ENCODE measurements at places on chromosomes 2 and 18. TPM values are rescaled to one million over a fixed set of nuclear protein-coding genes. Genes with fewer than 3 reads are reported as not detected.

Gene ACMSD
- not detected for total RNA-seq

Gene CROCC2
- total RNA-seq, result 0.14 TPM

Gene CCT7
- 112 TPM for total RNA-seq

Gene COPS8
- total RNA-seq, result 57.9 TPM

Gene GRB14
- not detected for total RNA-seq

DNA sequence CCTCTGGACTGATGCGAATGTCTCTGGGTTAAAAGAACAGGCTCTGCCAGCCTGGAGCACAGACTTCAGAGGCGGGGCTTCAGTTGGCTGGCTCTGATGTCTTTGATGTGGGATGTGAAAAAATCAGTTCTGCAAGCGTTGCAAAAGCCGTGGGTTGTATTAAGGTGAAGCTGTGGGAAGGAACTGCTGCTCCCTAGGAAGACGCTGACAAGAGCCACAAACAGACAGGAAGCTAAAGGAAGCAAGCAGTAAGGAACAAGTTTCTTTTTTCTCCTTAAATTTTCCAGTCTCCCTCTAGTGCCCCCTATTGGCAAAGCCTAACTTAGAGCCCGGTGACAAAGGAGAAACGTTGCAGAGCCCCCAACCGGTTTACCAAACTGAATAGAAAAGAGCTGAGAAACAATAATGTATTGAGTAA lies 239.0 kb downstream of the CCDC178 start:
- no peak for DNase-seq
- H3K27ac ChIP-seq, result no peak overlapping the region
- H3K36me3 ChIP-seq, result no peaks in the 10 kb centered on the region
- H3K4me3 ChIP-seq, result no peak overlapping the region

Gene NEUROD1
- total RNA-seq, result not detected

DNA sequence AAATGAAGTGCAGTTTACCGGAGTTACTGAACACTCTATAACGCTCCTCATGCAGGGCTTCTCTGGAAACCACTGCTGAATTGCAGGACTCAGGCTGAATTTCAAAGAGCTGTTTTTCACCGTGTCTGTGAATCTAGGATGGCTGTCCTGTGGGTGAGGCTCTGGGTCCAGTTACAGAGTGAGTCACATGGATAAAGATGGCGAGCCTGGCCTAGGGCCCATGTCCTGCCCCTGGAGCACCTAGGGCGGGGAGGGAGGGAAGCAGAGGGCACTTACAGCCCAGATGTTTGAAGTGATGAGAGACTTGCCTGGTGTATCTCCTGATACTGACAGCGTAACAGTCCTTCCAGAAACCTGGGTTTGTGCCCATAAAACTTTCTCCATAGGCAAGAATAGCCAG lies 583.0 kb downstream of the IRS1 start:
- H3K27me3 ChIP-seq, result no peaks in the 10 kb centered on the region
- H3K36me3 ChIP-seq, result no peaks in the 10 kb centered on the region
- no peak overlapping the region for H3K27ac ChIP-seq
- H3K4me1 ChIP-seq, result no peaks in the 10 kb centered on the region

- H3K4me1 ChIP-seq, result no peaks in the 10 kb centered on the region
- DNase-seq, result no peak
- H3K27ac ChIP-seq, result no peak overlapping the region
Measured at GRCh38 chr18:79603321-79604204, 76.0 kb upstream of the CTDP1 start.

DNA sequence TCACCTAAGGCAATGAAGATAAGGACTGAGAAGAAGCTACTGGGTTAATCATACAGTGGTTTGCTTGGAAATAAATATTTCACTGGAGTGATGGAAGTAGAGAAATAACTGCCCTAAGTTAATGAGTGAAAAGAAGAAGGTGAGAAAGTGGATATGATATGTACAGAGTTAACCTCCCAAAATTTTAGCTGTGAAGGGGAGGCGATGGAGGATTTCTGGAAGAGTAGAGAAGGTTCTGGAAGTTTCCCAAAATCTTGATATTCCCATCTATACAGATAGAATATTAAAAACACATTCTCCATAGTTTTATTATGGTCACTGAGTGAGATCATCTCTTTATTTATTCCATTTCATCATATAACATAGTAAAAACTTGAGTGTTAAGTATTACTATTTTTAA lies 296.6 kb upstream of the RGPD4 start:
- no peaks in the 10 kb centered on the region for H3K36me3 ChIP-seq
- H3K4me3 ChIP-seq, result no peak overlapping the region
- H3K27me3 ChIP-seq, result no peaks in the 10 kb centered on the region
- H3K27ac ChIP-seq, result no peak overlapping the region

- peaks cover 12% of the 10 kb centered on the region for H3K4me1 ChIP-seq
- H3K27me3 ChIP-seq, result no peaks in the 10 kb centered on the region
- peaks cover 2% of the 10 kb centered on the region for H3K36me3 ChIP-seq
Measured at GRCh38 chr2:119678021-119678656, 862 bp upstream of the TMEM177 start.

- H3K4me3 ChIP-seq, result no peak overlapping the region
- no peaks in the 10 kb centered on the region for H3K36me3 ChIP-seq
- DNase-seq, result no peak
- H3K27me3 ChIP-seq, result no peaks in the 10 kb centered on the region
- no peak overlapping the region for H3K27ac ChIP-seq
Measured at GRCh38 chr2:64114912-64115277, 29.3 kb downstream of the PELI1 start.

Gene BOK
- total RNA-seq, result 23.7 TPM

Gene CCDC74A
- total RNA-seq, result 1.5 TPM

DNA sequence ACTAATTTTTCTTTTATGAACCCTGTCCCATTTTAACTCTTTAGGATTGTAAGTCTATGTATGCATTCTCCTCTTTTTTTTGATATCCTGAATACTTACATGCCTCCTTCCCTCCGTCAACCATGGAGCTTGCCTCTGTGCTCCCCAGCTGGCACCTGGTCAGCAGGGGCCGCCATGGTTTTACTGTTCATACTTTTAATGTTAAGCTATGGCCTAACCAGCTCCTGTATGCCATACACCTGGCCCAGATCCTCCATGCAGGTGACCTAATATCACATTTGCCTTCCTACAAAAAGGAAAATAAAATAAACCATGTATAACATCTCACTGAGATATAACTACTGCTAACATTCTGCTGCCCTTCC lies 283.1 kb upstream of the TRIB2 start:
- H3K4me3 ChIP-seq, result no peak overlapping the region
- H3K27ac ChIP-seq, result no peak overlapping the region
- no peaks in the 10 kb centered on the region for H3K36me3 ChIP-seq

GRCh38 chr2:203578759-203579643 lies 43.9 kb upstream of the RAPH1 start:
- DNase-seq, result no peak
- no peak overlapping the region for H3K4me3 ChIP-seq

Gene GALNT13
- total RNA-seq, result not detected

- peaks cover 2% of the 10 kb centered on the region for H3K4me1 ChIP-seq
- no peak overlapping the region for H3K4me3 ChIP-seq
- H3K27ac ChIP-seq, result no peak overlapping the region
- H3K36me3 ChIP-seq, result peaks cover 1% of the 10 kb centered on the region
- no peak for DNase-seq
- no peaks in the 10 kb centered on the region for H3K27me3 ChIP-seq
Measured at GRCh38 chr2:85834466-85834865, 54.3 kb downstream of the ST3GAL5 start.

GRCh38 chr2:62145478-62146100 lies 50.3 kb upstream of the B3GNT2 start:
- no peaks in the 10 kb centered on the region for H3K36me3 ChIP-seq
- H3K4me1 ChIP-seq, result peaks cover 2% of the 10 kb centered on the region
- H3K4me3 ChIP-seq, result no peak overlapping the region
- H3K27me3 ChIP-seq, result no peaks in the 10 kb centered on the region
- DNase-seq, result no peak
- no peak overlapping the region for H3K27ac ChIP-seq

GRCh38 chr2:192571636-192572035 lies 376.9 kb upstream of the TMEFF2 start:
- no peaks in the 10 kb centered on the region for H3K4me1 ChIP-seq
- no peak for DNase-seq
- H3K36me3 ChIP-seq, result no peaks in the 10 kb centered on the region
- H3K27me3 ChIP-seq, result no peaks in the 10 kb centered on the region

Gene SPDYA
- 8.0 TPM for total RNA-seq

GRCh38 chr18:70337139-70337972 lies 48.5 kb downstream of the SOCS6 start:
- no peaks in the 10 kb centered on the region for H3K27me3 ChIP-seq
- no peaks in the 10 kb centered on the region for H3K4me1 ChIP-seq
- H3K36me3 ChIP-seq, result no peaks in the 10 kb centered on the region
- H3K4me3 ChIP-seq, result no peak overlapping the region

GRCh38 chr18:43563780-43564179 lies 286.5 kb upstream of the SYT4 start:
- no peaks in the 10 kb centered on the region for H3K36me3 ChIP-seq
- no peaks in the 10 kb centered on the region for H3K27me3 ChIP-seq
- no peak overlapping the region for H3K4me3 ChIP-seq
- no peak overlapping the region for H3K27ac ChIP-seq
- DNase-seq, result no peak

Gene METTL21A
- 11.0 TPM for total RNA-seq

All from natural killer cell (primary cell).